ENCODE measurements at places on chromosomes 16 and 17.

DNA sequence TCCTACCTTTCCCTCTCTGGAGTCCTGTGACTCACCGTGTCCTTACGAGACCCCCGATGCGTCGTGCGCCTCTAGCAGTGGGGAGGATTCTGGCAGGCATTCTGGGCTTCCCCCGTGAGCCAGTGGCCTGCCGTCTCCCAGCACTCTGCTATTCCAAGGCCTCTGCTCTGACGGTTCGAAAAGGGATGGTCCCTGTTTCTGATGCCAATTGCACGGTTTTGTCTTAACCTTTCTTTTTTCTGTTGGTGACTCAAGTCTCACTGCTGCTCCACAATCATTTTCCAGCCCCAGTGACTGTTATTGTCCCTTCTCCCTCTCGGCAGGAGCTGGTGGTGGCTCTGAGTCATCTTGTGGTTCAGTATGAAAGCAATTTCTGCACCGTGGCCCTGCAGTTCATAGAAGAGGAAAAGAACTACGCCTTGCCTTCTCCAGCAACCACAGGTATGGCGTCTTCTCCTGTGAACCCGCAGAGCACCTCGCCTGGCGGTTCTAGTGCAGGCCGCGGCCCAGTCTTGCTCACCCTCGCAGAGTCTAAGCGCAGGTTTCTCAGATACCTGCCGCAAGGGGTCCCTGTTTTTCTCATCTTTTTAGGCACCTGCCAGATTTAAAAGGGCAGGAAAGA is 100.1 kb upstream of the CHMP6 start:
- peak; percentile 96 for DNase-seq

DNA sequence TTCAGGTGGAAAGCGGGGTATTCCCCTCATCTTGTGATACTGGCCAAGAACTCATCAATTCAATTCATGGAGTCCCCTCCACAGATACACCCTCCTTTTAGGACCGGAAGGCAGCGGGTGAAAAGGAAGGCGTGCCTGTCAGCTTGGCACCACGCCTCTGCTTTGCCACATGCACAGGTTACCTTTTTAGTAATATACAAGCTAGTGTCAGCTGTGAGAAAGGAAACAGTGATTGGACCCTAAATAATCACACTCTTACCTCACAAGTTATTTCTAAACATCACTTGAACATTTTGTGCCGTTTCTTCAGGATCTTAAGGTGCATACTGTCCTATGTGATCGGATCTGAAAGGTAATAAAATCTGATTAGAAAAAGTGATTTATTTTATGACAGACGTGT is 15.7 kb downstream of the ZDHHC7 start:
- DNase-seq, result no peak

DNA sequence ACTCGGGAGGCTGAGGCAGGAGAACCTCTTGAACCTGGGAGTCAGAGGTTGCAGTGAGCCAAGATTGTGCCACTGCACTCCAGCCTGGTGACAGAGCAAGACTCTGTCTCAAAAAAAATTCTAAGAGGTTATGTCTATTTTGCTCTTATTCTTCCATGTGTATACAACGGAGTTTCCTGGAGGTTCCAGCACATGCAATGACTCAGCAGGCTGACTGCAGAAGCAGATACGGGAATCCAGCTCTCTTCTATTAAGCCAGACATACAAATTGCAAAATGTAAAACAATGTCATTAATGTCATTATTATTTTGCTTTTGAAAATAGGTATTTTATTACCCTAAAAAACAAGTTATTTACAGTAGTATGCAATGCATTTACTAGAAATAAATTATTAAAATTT is 18.4 kb downstream of the MIEF2 start:
- no peak for DNase-seq

- no peak for DNase-seq
Observed at GRCh38 chr16:12584488-12585233, 219.0 kb downstream of the CPPED1 start.

DNA sequence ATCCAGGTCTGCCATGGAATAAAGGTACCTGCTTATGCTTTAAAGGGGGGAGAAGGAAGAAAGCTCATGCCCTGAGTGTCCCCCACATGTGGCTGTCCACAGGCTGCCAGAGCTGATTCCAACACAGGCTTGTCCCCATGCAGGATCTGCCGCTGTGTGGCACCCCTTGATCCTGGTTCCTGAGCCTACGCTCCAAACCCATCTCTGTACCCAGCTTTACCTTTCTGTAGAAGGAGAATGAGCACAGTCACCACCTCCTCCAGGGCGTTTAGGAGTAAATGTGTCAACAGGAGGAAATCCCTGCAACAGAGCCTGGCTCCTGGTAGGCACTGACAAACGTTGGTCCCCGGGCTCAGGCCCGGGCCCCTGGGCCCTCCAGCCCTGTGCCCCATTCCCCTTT is 175.6 kb downstream of the RBFOX3 start:
- DNase-seq, result no peak

Measured in HCT116 (cell line).